ENCODE measurements at places on chromosomes 3 and 15.

DNA sequence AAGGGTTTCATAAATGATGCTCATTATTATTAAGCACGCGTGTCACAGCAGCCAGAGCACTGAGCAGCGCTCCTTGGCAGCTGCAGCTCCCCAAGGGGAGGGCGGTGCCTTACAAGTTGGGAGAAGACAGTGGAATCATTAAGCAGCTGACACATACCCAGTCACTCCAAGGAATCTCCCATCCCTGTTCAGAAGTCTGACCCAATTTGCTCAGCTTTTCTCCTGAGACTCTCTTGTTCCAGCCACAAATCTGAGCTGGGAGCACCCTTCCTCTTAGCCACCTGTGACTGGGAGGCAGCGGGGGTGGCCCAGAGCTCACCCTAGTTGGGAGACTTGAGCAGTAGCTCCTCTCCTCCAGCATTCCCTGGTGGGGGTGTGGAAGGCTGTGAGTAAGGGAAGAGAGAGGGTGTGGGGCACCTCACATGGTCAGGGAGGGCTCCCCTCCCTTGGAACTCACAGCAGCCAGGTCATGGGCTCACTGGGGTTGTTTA lies 64.3 kb downstream of the DUT start:
- DNase-seq, result peak; percentile 22

DNA sequence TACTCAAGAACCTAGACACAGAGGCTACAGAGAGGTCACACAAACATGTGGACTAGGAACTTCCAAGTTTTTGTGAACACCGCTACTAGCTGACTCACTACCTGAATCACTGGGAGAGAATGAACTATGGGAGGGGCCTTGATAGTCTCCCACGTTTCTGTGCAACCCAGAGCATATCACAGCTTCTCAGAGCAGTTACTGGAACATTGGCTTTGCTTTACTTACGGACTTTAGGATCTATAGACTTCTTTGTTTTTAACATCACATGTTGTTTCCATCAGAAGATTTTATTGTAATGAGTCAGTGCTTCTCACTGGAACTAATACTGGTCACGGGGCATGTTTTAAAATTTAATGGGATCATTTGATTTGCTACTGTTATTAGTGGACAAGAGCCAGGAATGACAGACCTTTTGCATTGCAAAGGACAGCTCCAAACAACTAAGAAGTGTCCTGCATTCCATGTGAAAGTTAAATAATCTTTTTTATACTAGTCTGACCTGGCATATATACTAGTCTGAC lies 35.6 kb downstream of the RTP4 start:
- DNase-seq, result peak; percentile 95

DNA sequence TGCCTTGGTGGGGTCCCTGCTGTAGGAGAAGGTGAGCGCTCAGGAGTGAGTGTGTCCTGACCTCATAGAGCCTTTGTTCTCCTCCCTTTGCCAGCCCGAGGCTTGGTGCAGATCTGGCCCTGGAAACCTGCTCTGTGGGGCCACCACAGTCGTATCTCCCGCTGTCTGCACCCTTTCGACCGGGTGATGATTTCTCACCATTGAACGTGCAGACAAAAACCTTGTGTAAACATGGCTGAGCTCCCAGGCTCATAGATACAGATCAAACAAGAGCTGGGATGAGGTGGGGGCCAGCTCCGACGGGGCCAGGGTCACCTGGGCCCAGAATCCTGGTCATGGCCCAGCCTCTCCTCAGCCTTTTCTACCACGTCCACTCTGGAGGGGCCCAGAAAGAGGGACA lies 34.6 kb upstream of the ESYT3 start:
- DNase-seq, result no peak

DNA sequence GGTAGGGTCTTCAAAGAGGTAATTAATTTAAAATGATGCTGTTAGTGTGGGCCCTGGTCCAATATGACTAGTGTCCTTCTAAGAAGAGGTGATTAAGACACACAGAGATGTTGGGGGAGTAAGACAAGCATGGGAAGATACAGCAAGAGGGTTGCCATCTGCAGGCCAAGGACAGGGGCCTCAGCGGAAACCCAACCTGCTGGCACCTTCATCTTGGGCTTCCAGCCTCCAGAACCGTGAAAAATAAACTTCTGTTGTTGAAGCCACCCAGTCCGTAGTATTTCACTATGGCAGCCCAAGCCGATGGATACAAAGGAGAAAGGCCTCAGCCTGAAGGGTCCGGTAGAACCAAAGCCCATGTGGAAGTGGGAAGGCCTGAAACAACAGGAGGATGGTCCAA lies 161.7 kb upstream of the UBE2E1 start:
- DNase-seq, result no peak

- no peak for DNase-seq
Observed at GRCh38 chr3:134464064-134464688, 21.6 kb downstream of the ANAPC13 start.
